ENCODE measurements at places on chromosomes 13 and 19.

DNA sequence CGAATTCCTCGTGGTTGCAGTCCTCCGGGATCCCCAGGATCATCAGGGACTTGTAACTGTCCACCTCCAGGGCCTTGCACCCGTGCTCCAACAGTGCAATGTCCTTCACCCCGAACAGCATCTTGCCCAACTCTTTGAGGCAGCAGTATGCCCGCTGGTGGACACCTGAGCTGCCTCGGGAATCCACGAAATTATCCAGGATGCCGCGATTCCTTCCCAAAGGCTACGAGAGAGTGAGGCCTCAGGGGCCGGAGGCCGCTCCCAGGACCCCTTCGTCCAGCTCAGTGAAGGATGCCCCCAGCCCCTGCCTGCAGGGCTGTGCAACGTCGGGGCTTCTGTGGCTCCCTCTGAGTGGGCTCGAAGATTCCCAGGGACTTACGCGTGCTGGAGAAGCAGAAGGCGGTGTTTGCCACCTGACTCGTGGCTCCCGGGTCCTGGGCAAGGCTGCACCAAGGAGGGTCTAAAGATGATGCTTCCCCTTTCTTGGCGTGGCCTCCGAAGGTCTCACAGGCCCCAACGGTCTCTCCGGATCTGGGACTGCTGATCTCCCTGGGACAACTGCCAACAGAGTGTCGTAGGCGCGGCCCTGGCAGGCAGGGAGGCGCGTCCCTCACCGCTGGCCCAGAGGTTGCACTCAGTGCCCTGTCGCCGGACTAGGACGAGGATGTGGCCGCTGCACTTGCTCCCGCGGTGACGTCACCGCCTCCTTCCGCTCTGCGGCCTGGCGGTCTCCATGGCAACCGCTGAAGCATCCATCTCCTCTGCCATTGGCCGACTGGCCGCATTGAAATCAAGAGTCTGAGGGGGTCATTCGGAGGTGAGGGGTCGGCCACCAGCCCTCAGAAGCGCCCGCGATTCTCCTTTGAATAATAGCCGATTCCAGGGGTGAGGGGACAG is at the start of gene PNMA8C:
TSS of gene PNMA8C (minus strand) at position 698 of the 897 bp plus-strand sequence. CDS start at position 121, 577 bp downstream.
- peaks cover 15% of the 10 kb centered on the region for H3K4me1 ChIP-seq
- DNase-seq: peak; percentile 75
- H3K27me3 ChIP-seq: peaks cover 15% of the 10 kb centered on the region
- peak within 1 kb of the TSS; percentile 16 for H3K27ac ChIP-seq

- H3K27ac ChIP-seq: no peak overlapping the region
- peaks cover 2% of the 10 kb centered on the region for H3K4me1 ChIP-seq
- no peak overlapping the region for H3K4me3 ChIP-seq
- no peaks in the 10 kb centered on the region for H3K36me3 ChIP-seq
Measured at GRCh38 chr13:42354241-42355091, 82.5 kb downstream of the AKAP11 start.

DNA sequence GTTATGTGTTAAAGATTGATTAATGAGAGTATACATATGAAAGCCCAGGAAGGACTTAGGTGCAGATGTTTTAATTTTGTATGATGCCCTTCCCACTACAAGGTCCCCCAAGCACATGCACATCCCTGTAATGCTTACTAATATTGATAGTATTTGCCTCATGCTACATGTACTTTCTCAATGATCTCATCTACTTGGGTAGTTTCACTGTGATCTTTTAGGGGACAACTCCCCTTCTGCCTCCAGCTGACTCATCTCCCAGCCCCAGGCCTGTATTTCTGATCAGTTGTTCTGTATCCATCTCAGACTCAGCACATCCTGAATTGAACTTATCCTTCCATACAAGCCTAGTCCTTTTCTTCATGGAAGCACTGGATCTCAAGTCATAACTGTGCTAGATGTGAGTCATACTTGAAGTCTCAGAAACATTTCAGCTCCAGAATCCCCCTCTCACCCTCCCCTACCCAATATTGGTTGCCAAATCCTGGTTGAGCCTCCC is 49.4 kb upstream of the INTS6 start:
- peaks cover 1% of the 10 kb centered on the region for H3K27me3 ChIP-seq
- DNase-seq: no peak
- H3K27ac ChIP-seq: no peak overlapping the region
- H3K4me3 ChIP-seq: no peak overlapping the region
- peaks cover 6% of the 10 kb centered on the region for H3K4me1 ChIP-seq
- H3K36me3 ChIP-seq: no peaks in the 10 kb centered on the region

DNA sequence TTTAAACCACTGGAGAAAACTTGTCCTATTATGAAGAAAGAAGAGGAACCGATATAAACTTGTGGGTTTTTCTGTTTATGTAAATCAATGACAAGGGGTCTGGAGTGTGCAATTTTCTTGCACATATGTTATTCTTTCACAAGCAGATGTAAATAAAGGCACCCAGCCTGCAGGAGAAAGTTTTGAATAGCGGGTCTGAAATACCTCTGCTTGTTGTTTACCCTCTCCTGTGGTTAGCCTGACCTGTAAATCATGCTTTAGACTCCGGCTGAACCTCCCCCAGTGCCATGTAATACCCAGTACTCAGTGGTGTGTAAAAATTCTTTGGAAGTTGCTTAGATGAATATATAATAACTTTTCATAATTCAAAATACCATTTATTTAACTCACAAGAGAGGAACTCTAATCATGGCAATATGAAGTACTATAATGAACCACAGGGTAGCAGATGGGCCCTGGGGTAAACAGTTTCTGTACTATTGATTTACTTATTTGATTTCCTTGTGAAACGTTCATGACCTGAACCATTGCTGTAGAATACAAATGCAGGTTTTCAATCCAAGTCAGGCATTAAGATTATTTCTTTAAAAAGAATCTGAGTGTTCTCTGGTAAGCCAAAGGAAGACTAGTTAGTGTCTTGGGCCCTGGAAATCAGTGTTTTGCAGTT is 245.1 kb downstream of the LMO7 start:
- H3K4me1 ChIP-seq: no peaks in the 10 kb centered on the region
- H3K4me3 ChIP-seq: no peak overlapping the region
- DNase-seq: no peak
- H3K36me3 ChIP-seq: no peaks in the 10 kb centered on the region

DNA sequence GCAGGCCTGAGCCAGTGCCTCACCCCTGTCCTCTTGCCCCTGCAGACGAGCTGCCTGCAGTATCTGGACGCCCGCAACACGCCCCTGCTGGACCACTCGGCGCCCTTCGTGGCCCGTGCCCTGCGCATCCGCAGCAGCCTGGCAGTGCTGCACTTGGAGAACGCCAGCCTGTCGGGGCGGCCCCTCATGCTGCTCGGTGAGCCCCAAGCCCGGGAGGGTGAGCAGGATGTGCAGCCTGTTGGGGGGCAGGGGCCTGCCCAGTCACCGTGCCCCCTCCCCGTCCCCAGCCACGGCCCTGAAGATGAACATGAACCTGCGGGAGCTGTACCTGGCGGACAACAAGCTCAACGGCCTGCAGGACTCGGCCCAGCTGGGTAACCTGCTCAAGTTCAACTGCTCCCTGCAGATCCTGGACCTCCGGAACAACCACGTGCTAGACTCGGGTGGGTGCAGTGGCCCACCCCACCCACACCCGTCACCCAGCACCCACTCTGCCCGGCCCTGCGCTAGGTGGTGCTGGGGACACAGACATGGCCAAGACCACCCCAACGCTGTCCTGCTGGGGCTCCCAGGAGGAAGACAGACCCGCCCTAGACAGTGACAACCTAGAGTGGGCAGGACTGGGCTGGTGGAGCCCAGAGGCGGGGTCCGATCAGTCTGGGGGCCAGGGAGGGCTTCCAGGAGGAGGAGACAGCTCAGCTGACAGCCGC is 18.6 kb downstream of the NKPD1 start:
- H3K4me3 ChIP-seq: peak overlapping the region; percentile 37
- peaks cover 7% of the 10 kb centered on the region for H3K27me3 ChIP-seq
- H3K27ac ChIP-seq: no peak overlapping the region
- peaks cover 18% of the 10 kb centered on the region for H3K36me3 ChIP-seq
- H3K4me1 ChIP-seq: peaks cover 7% of the 10 kb centered on the region

DNA sequence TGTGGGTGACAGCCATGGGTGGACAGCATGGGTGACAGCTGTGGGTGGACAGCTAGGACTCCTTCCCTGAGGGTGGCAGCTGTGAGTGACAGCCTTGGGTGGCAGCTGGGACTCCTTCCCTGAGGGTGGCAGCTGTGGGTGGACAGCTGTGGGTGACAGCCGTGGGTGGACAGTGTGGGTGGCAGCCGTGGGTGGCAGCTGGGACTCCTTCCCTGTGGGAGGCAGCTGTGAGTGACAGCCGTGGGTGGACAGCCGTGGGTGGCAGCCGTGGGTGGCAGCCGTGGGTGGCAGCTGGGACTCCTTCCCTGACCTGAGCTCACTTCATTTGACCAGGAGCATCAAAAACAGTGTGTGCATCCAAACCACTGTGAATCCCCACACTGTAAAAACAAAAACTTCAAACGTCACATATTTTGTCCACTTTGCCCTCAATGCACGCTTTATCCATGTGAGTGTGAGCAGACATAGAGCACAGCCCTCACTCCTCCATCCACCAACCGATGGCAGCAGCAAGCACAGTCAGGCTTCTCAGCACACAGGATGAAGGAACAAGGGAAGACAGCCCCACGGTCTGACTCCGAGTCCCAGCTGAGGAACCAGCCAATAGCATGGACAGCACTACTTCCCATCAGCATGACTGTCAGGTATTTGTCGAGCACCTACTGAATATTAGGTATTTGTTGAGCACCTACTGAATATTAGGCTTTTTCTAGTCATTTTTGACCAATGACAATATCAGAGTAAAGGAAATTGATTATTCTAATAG is 1.6 kb upstream of the CFAP97D2 start:
- no peak overlapping the region for H3K27ac ChIP-seq
- no peaks in the 10 kb centered on the region for H3K36me3 ChIP-seq
- H3K27me3 ChIP-seq: peaks cover 2% of the 10 kb centered on the region
- H3K4me3 ChIP-seq: no peak overlapping the region
- H3K4me1 ChIP-seq: no peaks in the 10 kb centered on the region
- no peak for DNase-seq

- no peak overlapping the region for H3K4me3 ChIP-seq
- H3K4me1 ChIP-seq: peaks cover 12% of the 10 kb centered on the region
- no peak overlapping the region for H3K27ac ChIP-seq
- peaks cover 5% of the 10 kb centered on the region for H3K27me3 ChIP-seq
- DNase-seq: no peak
- H3K36me3 ChIP-seq: peaks cover 13% of the 10 kb centered on the region
Measured at GRCh38 chr13:95457294-95457693, 95.2 kb upstream of the CLDN10 start.

- peaks cover 12% of the 10 kb centered on the region for H3K36me3 ChIP-seq
- peaks cover 40% of the 10 kb centered on the region for H3K4me1 ChIP-seq
- no peak for DNase-seq
- peaks cover 4% of the 10 kb centered on the region for H3K27me3 ChIP-seq
- peak overlapping the region; percentile 94 for H3K4me3 ChIP-seq
Measured at GRCh38 chr19:39481229-39481545, 549 bp downstream of the TIMM50 start.

DNA sequence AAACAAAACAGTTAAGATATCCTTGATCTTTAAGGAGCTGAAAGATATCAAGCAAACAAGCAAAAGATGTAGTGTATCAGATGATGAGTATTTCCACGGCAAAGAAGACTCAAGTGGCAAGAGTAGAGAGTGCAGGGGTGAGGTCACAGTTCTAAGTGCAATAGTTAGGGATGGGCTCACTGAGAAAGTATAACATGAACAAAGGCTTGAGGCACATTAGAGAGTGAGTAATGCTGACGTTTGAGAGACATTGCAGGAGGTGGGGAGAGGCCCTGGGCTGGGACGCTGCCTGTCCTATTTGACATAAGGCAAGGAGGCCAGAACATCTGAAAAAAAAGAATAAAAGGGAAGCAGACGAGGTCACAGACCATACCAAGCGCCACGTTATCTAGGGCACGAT is 1.4 kb downstream of the DUXA start:
- no peak overlapping the region for H3K27ac ChIP-seq
- no peak for DNase-seq
- H3K4me1 ChIP-seq: no peaks in the 10 kb centered on the region
- H3K4me3 ChIP-seq: no peak overlapping the region
- H3K36me3 ChIP-seq: peaks cover 12% of the 10 kb centered on the region

DNA sequence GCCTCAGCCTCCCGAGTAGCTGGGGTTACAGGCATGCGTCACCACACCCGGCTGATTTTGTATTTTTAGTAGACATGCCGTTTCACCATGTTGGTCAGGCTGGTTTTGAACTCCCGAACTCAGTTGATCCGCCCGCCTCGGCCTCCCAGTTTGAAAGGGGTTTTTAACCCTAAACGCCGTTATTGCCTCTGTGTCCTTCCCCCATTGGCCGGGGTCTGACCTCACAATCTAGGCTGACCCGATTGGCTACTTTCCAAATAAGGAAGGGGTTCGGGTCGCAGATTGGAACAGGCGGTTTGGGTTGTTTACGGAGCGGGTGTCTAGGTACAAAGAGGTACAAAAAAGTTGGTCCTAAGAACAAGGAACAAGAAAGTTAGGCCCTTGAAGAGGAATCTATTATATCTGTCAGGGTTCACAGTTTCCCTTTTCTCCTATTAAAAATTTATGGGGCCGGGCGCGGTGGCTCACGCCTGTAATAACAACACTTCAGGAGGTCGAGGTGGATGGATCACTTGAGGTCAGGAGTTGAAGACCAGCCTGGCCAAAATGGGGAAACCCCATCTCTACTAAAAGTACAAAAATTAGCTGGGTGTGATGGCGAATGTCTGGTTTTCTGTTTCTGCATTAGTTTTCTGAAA is 1.0 kb downstream of the ZNF253 start:
- DNase-seq: peak; percentile 66
- peak overlapping the region; percentile 99 for H3K4me3 ChIP-seq
- H3K4me1 ChIP-seq: peaks cover 17% of the 10 kb centered on the region
- peaks cover 11% of the 10 kb centered on the region for H3K27me3 ChIP-seq
- peaks cover 11% of the 10 kb centered on the region for H3K36me3 ChIP-seq
- peak overlapping the region; percentile 99 for H3K27ac ChIP-seq

DNA sequence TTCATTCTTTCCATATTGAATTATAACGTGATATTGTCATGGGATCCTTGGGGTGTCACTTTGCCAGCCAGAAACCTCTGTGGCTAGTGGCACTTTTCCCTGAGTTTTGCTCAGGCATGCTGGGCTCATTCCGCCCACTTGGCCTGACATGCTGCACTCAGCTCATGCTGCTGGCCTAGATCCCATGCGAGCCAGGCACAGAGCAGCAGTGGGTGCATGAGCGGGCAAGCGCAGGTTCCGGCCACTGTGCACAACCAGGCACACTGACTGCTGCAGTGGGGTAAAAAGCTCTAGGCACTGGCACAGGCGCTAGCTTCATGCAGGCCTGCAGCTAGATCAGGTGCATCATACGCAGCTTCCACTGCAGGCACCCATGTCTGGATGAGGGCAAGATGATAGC is 221.2 kb downstream of the MAB21L1 start:
- peaks cover 2% of the 10 kb centered on the region for H3K27me3 ChIP-seq
- H3K4me1 ChIP-seq: no peaks in the 10 kb centered on the region
- no peak for DNase-seq
- no peak overlapping the region for H3K4me3 ChIP-seq
- peaks cover 4% of the 10 kb centered on the region for H3K36me3 ChIP-seq

Measured in endothelial cell (in vitro differentiated cells).